Progenitor cell of endocrine pancreas (in vitro differentiated cells): ENCODE measurements at places on chromosomes 1 and 21. TPM values are rescaled to one million over a fixed set of nuclear protein-coding genes. Genes with fewer than 3 reads are reported as not detected.
A peak's percentile ranks its signal among the peaks of the same experiment; 100 is the strongest.

DNA sequence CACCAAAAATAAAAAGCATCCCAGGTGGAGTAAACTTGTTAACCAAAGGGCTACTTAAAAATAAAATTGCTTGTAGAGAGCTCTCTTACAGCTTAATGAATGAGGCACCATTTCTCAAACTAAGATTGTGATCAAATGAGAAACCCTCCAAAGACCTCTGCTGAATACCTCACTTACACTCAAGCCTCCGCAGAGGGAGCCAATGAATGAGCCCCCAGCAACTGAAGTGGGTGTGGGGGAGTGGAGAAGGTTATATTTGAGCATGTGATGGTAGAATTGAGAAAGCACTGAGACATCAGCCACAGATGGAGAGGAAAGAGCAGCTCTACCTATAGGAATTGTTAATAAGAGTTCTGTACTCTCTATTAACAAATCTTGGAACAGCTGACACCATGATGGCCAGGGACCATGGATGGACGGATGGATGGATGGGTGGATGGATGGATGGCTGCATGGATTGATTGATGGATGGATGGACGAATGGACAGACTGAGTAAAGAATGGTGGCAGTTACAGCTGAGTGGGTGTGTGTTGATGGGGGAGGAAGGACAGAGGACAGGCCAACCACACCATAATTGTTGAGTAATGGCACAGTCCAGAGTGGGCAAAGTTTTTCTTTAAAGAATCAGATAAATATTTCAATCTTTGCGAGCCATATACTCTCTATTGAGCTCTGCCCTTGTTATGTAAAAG is 20.3 kb upstream of the TIAM1 start:
- H3K36me3 ChIP-seq, result no peaks in the 10 kb centered on the region
- no peaks in the 10 kb centered on the region for H3K4me1 ChIP-seq
- H3K27ac ChIP-seq, result no peak overlapping the region
- H3K4me3 ChIP-seq, result no peak overlapping the region
- no peaks in the 10 kb centered on the region for H3K27me3 ChIP-seq
- DNase-seq, result no peak

DNA sequence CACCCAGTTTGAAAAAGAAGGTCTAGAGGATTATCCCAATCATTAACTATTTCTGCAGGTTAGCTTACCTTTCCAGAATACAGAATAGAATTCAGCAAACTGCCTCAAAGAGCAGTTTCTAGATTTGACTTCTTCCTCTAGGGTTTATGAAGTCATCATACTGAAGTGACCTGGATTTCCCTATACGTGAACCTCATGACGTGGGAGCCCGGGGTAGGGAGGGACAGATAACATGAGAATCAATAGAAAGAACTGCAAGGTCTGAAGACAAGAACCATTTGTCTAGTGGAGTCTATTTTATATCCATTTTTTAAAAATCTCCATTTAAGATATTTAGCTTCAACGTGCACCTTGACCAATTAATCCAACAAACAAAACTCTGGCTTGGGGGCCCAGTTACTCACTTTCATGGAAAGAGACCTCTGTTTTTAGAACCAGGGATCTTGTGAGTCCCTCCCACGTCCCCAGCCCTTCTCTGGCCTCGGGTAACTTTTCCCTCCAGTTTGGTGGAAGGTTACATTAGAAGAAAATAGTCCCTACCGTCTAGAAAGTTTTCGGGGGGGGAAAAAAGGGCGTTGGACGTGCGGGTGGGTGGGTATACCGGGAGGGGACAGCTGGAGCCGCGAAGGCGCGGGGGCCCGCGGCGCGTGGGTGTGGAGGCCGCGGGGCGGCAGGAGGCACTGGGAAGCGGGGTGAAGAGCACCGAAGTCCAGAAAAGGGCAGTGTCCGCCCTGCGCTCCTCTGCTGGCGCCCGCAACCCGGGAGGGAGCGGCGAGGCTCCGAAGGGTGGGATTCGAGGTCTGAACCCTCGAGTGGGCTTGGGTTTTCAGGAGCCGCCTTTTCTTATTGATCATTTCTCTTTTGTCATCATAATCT is 13.8 kb upstream of the POGZ start:
- no peaks in the 10 kb centered on the region for H3K27me3 ChIP-seq
- peak overlapping the region; percentile 94 for H3K27ac ChIP-seq
- H3K4me1 ChIP-seq, result peaks cover 5% of the 10 kb centered on the region
- DNase-seq, result peak; percentile 25
- H3K36me3 ChIP-seq, result no peaks in the 10 kb centered on the region
- peak overlapping the region; percentile 78 for H3K4me3 ChIP-seq

- H3K27me3 ChIP-seq, result no peaks in the 10 kb centered on the region
- DNase-seq, result no peak
- H3K4me3 ChIP-seq, result no peak overlapping the region
- no peak overlapping the region for H3K27ac ChIP-seq
- no peaks in the 10 kb centered on the region for H3K36me3 ChIP-seq
Measured at GRCh38 chr1:97833881-97834280, 87.0 kb downstream of the DPYD start.

- no peak overlapping the region for H3K4me3 ChIP-seq
- H3K27me3 ChIP-seq, result no peaks in the 10 kb centered on the region
Measured at GRCh38 chr21:29007135-29007534, 12.0 kb downstream of the RWDD2B start.

DNA sequence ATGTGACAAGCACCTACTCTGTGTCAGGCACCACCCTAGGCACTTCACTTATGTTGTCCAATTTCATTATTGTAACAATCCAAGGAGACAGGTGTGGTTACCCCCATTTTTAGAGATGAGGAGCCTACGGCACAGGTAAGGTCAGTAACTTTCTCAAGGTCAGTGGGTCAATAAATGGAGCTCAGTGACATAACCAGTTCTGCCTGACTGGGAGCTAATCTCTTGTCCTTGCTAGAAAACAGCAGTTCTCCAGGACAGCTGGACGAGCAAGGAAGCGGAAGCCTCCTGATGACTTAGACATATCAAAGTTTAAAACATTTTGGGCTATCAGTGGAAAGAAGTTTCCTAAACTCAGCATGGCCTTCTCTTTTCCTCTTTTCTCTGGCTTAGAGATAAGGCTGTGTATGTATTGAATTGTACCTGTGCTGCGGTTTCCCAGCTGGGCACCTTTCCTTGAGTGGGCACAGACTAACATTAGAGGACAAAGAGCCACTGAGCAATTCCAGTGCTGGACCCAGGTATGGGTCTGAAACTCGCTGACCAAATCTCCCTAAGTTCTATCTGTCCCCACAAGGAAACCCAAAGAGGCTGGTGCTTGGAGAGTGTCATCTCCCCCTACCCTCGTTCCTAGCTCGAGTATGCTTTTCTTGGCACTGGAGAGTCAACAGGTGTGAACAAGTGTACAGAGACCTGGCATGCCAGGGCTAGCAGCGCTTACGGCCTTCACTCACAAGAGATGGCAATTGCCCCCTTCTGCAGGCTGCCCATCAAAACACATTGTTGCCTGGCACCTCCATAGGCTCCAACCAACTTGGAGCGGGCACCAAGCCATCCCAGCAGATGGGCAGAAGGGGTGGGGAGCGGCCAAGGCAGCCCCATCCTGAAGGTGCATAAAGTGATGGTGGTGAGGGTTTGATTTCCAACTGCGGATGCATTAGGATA is 456.1 kb upstream of the PROX1 start:
- no peak overlapping the region for H3K4me3 ChIP-seq
- H3K36me3 ChIP-seq, result no peaks in the 10 kb centered on the region
- H3K4me1 ChIP-seq, result no peaks in the 10 kb centered on the region
- H3K27me3 ChIP-seq, result no peaks in the 10 kb centered on the region
- DNase-seq, result no peak
- no peak overlapping the region for H3K27ac ChIP-seq

- no peak overlapping the region for H3K4me3 ChIP-seq
- H3K27ac ChIP-seq, result no peak overlapping the region
- H3K4me1 ChIP-seq, result peaks cover 4% of the 10 kb centered on the region
- H3K27me3 ChIP-seq, result peaks cover 56% of the 10 kb centered on the region
- DNase-seq, result peak; percentile 65
Measured at GRCh38 chr1:27357281-27358037, 9.3 kb downstream of the MAP3K6 start.

GRCh38 chr1:1799716-1800115 is 21.4 kb upstream of the NADK start:
- no peak overlapping the region for H3K4me3 ChIP-seq
- H3K27me3 ChIP-seq, result no peaks in the 10 kb centered on the region
- no peak for DNase-seq
- H3K36me3 ChIP-seq, result peaks cover 21% of the 10 kb centered on the region
- H3K4me1 ChIP-seq, result peaks cover 9% of the 10 kb centered on the region

DNA sequence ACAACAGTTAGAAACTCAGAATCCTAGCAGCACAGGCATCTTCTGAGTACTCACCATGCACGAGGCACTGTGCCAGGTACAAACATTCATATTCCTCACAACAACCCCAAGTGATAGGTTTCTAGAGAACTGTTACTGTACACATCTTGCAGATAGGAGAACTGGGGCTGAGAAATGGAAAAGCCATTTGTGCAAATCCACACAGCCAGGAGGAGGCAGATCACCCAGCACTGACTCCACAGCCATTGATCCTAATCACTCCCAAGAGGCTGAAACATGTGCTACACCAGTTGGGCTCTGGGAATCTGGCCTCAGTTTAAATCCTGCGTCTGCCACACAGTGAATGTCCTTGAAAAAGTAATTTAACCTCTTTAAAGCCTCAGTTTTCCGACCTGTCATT is 151.0 kb downstream of the ST6GALNAC5 start:
- no peaks in the 10 kb centered on the region for H3K27me3 ChIP-seq
- no peaks in the 10 kb centered on the region for H3K36me3 ChIP-seq
- no peak for DNase-seq
- H3K4me3 ChIP-seq, result no peak overlapping the region
- no peak overlapping the region for H3K27ac ChIP-seq

DNA sequence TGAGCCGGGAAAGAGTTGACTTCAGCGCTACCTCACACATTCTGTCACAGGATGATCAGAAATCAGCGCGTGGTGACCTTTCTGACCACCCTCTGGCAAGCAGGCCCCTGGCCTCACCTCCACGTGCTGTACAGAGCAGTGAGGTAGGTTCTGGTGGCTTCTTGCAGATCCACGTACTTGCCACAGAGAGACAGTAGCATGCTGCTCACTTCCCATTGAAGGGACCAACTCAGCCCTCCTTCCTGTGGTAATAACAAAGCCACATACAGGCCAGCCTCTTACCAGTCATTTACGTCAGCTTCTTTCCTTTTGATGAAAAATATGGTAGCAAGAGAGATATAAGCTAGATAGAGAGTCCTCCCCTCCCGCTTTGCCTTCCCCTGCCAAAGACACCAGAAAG is 200.7 kb downstream of the CHRM3 start:
- no peaks in the 10 kb centered on the region for H3K27me3 ChIP-seq
- no peaks in the 10 kb centered on the region for H3K36me3 ChIP-seq
- peaks cover 4% of the 10 kb centered on the region for H3K4me1 ChIP-seq
- DNase-seq, result no peak

DNA sequence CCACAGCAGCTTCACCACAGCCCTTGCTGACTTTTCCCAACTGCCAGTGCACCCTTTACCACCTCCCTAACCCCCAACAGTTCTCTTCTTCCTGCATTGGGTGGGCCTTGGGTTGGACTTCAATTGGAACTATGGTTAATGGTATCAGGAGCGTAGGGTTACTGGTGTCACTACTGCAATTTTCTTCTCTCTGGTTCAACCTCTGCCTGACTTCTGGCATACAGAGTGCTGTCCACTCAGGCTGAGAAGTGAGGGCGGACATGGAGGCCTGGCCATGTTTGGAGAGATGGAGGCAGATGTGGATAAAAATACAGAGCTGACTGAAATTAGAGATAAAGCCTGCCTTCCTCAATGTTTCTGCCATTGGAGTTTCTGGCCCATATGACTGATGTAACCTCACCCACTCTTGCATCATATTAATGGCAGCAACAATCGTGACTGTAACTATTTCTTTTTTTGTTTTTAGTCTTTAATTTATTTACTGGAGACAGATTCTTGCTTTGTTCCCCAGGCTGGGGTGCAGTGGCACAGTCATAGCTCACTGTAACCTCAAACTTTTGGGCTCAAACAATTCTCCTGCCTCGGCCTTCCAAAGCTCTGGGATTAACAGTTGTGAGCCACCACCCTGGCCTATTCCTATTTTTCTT is 87.8 kb downstream of the NAV1 start:
- no peaks in the 10 kb centered on the region for H3K4me1 ChIP-seq
- H3K27me3 ChIP-seq, result no peaks in the 10 kb centered on the region
- H3K4me3 ChIP-seq, result no peak overlapping the region
- no peak for DNase-seq
- H3K27ac ChIP-seq, result no peak overlapping the region

DNA sequence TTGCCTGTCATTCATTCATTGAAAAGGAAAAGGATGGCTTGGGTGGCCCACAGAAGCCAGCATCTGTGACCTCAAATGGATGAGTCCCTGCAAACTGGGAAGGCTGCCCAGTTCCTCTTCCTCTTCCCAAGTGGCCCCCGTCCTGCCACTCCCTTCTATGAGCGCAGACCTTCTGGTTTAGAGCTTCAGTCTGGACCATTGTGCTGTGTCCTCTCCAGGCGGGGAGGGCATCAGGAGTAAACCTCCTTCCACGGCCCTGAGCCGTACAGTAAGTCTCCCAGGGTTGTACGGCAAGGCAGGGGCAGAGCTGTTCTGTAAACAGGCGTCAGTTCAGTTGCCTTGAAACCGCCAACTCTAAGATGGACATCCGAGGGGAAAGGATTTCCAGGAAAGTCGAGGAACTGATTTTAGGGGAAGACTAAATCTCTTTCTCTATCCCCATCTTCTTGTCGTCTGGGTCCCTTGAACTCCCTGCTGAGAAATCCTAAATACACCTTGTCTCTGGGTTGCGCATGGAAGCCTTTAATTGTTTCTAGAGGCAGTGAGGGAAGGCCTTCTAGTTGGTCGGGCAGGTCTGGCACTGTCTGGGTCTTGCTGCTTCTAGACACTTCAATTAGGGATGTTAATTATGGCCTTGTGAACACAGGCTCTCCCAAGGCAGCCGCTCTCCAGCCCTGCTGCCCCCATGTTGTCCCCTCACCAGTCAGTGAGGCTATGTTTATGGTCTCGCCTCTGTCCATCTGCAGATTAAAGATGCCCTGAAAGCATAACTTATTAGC is 22.1 kb downstream of the SOX13 start:
- no peak overlapping the region for H3K4me3 ChIP-seq
- no peaks in the 10 kb centered on the region for H3K36me3 ChIP-seq
- peaks cover 57% of the 10 kb centered on the region for H3K4me1 ChIP-seq
- peak overlapping the region; percentile 96 for H3K27ac ChIP-seq
- DNase-seq, result no peak

- H3K36me3 ChIP-seq, result no peaks in the 10 kb centered on the region
- peak overlapping the region; percentile 83 for H3K27ac ChIP-seq
- peak overlapping the region; percentile 11 for H3K4me3 ChIP-seq
- H3K4me1 ChIP-seq, result peaks cover 20% of the 10 kb centered on the region
Measured at GRCh38 chr1:169765580-169766331, 29.0 kb downstream of the METTL18 start.

DNA sequence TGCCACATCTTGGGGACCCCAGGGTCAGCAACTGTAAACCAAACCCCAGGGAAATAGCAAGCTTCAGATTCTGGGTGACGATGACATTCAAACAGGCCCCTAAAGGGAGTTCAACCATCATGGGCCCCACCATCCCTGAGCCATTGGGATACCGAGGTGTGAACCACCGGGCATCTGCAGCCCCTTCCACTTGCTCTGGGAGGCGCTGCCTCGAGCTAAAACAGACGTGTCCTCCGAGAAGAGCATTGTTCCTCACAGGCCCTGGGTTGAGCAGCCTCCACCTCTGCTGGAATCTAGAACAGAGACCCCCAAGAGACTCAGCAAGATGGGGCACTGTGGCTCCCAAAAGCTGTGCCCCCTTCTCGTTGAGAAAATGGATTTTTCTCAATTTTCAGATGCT is 19.0 kb upstream of the EFHD2 start:
- DNase-seq, result no peak
- peaks cover 42% of the 10 kb centered on the region for H3K27me3 ChIP-seq
- H3K27ac ChIP-seq, result no peak overlapping the region
- H3K4me3 ChIP-seq, result no peak overlapping the region

The BSND gene
- total RNA-seq, result not detected in 2 replicates

The FBLIM1 gene
- total RNA-seq, result 101 and 105 TPM in 2 replicates

The CDA gene
- total RNA-seq, result not detected in 2 replicates

The PRMT2 gene
- 91.9 and 94.1 TPM in 2 replicates for total RNA-seq

The PLA2G2E gene
- not detected in 2 replicates for total RNA-seq

The AUNIP gene
- total RNA-seq, result 4.7 and 5.9 TPM in 2 replicates

The DCDC2B gene
- total RNA-seq, result not detected in 2 replicates
